NCI-H2081 treated with DMSO at 0.1 percent for 48 hours (cell line): ENCODE measurements at places on chromosomes 12 and 14.

GRCh38 chr14:73394317-73394716 is 64.0 kb downstream of the NUMB start:
- DNase-seq, result no peak

DNA sequence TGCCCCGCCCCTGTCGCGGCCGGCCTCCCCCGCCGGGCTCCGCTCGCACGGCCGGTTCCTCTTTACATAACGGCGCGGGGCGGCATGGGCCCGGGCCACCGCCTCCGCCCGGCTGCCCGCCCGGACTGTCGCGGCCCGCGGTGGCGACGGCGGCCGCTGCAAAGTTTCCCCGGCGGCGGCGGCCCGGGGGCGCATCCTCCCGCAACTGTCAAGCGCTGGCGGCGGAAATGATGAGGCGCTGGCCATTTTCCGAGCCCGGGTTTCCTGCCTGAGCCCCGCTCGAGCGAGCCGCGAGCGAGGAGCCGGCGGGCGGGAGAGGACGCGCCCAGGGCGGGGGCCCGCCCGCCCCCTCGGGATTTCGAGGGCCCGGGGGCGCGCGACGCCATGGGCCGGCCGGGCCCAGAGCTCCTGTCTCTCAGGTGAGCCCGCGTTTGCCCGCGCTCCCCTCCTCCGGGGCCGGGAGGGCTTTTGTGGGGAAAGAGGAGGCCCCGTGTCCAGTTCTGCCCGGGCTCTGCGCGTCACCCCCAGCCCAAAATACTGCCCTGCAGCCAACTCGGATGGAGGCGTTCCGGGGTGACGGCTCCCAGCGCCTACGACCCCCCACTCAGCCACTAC is at the start of gene SH2B3:
Gene SH2B3, plus strand, starts transcription at position 65 of the 615 bp plus-strand sequence. CDS start 12,223 bp downstream, outside the sequence.
- DNase-seq, result no peak

DNA sequence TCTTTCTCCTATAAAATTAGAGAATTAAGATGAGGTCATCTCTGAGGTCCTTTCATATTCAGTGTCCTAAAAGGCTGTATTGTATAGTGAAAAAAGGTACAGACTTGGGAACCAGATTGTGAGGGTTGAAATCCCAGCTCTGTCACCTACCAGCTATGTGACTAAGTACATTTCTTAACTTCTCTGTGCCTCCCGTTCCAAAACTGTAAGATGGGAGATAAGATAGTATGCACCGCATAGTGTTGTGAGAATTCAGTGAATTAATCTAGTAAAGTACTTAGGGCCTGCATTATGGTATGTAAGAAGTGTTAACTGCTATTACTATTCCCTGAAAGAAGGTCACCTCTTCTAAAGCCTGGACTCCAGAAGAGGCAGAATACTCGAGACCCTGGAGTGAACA is 60.6 kb downstream of the GNG2 start:
- DNase-seq, result no peak

- DNase-seq, result no peak
Measured at GRCh38 chr14:84282618-84283017, 1247.3 kb upstream of the FLRT2 start.

DNA sequence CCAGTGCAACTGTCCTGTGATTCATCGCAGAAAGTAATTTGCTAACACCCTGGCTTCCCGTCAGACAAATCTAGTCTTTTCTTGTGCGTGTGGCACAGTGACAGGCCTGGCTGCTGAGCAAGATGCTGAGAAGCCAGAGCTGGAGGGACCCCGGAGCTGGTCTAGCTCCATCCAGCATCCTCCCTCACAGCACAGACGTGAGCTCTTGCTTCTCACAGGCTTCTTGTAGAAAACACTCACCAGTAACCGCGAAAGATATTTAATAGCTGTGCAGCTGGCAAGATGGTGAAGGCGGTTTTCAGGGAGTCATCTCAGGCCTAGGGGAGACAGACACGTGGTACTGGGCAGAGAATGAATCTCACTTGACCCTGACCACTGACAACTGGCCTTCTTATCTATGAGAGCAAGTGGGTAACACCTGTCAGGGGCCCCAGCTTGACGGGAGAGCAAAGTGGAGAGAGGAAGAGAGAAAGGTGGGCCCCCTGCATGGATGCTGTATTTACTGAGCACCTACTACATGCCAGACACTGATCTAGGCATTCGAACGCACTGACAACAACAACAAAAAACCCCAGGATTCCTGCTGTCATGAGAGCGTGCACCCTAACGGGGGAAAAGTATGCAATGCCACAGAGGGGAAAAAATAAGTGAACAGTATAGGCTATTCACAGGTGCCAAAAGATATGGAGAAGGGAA is 63.3 kb downstream of the CCDC88C start:
- DNase-seq, result no peak

- DNase-seq, result no peak
Measured at GRCh38 chr14:21711360-21711961, 37.8 kb upstream of the OR4E1 start.

GRCh38 chr14:67228325-67228984 is 12.8 kb upstream of the PALS1 start:
- no peak for DNase-seq

GRCh38 chr12:79266343-79267144 is 402.0 kb downstream of the SYT1 start:
- DNase-seq, result no peak

DNA sequence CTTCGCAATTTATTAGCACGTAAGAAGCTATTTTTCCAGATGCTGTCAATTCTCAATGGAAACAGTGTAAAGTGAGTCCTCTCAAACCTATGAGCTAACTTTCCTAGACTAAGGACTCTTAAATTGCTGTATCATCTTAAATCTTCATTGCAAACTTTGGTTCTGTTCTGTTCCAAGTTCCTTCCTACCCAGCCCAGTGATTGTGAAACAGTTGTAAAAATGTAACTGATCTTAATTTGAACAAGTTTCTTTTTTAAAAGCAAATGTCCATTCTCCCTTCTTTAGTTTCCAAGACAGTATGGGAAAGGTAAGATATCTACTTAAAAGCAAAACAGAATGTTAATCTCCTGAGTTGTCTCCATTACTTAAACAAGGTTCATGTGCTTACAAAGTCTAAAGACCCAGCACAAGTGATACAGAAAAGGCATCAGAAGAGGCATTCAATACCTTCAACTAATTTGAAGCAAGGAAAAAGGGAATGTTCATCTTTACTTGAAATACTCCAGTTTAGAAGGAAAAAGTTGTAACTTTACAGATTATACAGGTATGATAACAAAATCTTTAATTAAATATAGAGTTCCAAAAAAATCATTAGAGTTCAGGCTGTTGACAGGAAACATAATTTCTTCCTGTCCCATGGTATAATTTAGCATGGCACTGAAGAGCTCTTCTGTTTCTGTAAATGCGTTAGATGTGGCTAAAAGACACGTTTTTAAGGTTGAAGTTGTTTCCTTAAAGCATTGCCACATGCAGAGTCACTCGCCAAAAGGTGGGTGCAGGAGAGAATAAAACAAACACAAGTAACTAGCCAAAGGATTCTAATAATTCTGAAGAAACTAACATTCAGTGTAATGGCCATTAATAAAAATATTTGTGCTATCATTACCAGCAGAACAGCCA is 101.5 kb upstream of the USP15 start:
- DNase-seq, result no peak

GRCh38 chr12:129641926-129642325 is 261.9 kb downstream of the TMEM132D start:
- DNase-seq, result no peak

DNA sequence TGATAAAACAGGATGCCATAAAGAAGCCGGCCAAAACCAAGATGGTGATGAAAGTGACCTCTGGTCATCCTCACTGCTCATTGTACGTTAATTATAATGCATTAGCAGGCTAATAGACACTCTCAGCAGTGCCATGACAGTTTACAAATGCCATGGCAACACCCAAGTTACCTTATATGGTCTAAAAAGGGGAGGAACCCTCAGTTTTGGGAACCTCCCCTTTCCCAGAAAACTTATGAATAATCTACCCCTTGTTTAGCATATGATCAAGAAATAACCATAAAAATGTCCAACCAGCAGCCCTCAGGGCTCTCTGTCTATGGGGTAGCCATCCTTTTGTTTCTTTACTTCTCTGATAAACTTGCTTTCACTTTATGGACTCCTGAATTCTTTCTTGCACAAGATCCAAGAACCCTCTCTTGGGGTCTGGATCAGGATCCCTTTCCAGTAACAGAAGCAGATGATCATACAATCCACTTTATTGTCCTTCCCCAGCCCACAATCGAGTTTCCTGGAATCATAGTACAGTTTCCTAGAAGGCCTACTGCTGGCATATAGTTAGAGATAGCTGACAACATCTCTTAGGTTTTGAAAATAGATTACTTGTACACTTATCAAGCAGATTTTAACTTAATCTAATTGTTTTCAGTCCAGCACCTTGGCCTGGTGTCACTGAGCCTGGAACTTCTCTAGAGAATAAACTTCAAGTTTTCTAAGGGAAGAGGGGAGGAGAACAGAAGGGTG is 266.7 kb upstream of the HMGA2 start:
- DNase-seq, result no peak

GRCh38 chr12:4191642-4192041 is 81.9 kb upstream of the CCND2 start:
- no peak for DNase-seq

GRCh38 chr14:32201816-32202490 is at the start of gene RNU6-7:
Gene RNU6-7 (plus strand): TSS chr14:32202045.
- DNase-seq, result peak; percentile 67

- no peak for DNase-seq
Measured at GRCh38 chr14:22839159-22839779, 2.9 kb downstream of the MMP14 start.

DNA sequence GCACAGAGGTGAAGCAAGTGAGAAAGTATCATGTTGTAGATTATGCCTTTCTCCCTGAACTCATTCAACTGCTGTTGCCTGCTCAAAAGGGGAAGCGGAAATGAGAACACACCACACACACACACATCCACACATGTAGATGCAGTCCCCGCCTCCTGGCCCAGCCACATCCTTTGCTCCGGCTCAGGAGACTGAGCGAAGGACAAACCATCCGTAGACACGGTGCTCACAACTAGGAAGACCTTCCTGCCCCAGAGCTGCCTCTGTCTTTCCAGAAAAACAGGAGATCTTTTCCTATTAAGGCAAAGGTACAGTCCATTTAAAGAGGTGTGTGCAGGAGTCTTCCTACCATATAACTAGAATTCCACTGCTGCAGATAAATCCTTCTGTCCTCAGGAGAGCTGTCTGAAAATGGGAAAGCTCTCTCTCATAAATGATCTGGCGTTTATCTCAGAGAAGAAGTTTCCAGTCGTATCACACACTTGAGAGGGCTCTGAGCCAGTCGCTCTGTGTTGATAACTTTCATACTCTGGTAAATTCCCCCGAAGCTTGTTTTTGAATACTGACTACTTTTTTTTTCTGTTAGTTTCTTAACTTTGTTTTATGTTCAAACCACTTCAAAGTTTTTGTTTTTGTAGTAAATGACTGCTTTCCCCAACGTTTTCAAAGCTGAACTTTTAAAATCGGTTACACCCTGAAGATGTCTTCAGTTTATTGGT is at the start of gene TESPA1:
Gene TESPA1, minus strand, starts transcription at position 105 of the 719 bp plus-strand sequence. CDS start 10,200 bp downstream, outside the sequence.
- DNase-seq, result no peak

DNA sequence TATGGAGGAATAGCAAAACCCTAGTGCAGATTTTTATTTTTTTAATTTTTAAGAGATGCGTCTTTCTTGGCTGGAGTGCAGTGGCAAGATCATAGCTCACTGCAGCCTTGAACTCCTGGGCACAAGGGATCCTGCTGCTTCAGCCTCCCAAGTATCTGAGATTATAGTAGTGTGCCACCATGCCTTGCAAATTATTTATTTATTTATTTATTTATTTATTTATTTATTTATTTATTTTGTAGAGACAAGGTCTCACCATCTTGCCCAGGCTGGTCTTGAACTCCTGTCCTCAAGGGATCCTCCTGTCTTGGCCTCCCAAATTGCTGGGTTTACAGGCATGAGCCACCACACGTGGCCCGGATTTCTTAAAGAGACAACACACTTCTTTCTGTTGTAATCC is 1158.8 kb downstream of the AACS start:
- no peak for DNase-seq

DNA sequence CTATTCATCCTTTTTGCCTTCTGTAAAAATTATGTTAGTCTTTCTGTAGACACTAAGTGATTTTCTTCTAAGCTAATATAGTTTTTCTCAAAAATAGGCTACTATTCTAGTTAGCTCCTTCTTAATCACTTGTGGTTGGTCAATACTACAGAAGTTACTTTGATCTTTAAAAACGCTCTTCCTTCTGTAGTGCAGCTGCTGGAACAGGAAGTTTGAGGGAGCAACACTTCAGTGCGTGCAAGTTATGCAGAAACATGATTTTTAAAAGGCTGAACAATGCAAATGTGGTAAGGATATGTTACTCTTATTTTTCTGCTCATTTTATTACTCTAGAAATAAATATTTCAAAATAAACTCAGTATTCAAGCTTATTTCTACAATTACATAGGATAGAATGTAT is 11.1 kb upstream of the RERGL start:
- no peak for DNase-seq

GRCh38 chr12:31557707-31558106 is 33.2 kb downstream of the DENND5B start:
- no peak for DNase-seq

- no peak for DNase-seq
Measured at GRCh38 chr12:68773582-68773981, 27.6 kb downstream of the SLC35E3 start.

- no peak for DNase-seq
Measured at GRCh38 chr14:25396128-25396527, 346.2 kb upstream of the STXBP6 start.

DNA sequence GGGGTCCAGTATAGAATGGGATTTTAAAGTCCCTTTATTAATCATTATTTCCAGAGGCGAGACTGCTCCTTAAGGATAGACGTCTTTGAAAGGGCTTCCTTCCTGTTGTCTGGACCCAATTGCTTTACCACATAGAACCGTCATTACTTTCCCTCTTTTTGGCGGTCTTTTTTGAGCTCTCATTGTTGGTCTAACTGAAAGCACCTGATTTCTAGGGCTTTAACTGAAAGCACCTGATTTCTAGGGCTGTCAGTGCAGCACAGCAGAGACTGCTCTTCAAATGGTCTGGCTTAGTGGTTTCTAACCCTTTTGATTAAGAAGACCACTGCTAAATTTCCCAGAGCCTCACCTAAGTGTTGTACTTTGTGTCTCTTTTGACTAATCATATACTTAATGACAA is 95.8 kb downstream of the PRKCH start:
- no peak for DNase-seq

- DNase-seq, result no peak
Measured at GRCh38 chr12:52952076-52952801, 3.3 kb downstream of the KRT18 start.

GRCh38 chr14:40122968-40123648 is 690.9 kb upstream of the FBXO33 start:
- no peak for DNase-seq

- DNase-seq, result no peak
Measured at GRCh38 chr12:9235519-9235918, 27.3 kb upstream of the PZP start.

- DNase-seq, result no peak
Measured at GRCh38 chr12:83386527-83387264, 700.0 kb downstream of the TMTC2 start.
